ENCODE measurements at places on chromosomes 1 and 21.

- no peak for DNase-seq
Observed at GRCh38 chr1:29838738-29839320, 602.5 kb downstream of the PTPRU start.

- no peak for DNase-seq
Observed at GRCh38 chr1:53316766-53317581, 10.9 kb downstream of the LRP8 start.

DNA sequence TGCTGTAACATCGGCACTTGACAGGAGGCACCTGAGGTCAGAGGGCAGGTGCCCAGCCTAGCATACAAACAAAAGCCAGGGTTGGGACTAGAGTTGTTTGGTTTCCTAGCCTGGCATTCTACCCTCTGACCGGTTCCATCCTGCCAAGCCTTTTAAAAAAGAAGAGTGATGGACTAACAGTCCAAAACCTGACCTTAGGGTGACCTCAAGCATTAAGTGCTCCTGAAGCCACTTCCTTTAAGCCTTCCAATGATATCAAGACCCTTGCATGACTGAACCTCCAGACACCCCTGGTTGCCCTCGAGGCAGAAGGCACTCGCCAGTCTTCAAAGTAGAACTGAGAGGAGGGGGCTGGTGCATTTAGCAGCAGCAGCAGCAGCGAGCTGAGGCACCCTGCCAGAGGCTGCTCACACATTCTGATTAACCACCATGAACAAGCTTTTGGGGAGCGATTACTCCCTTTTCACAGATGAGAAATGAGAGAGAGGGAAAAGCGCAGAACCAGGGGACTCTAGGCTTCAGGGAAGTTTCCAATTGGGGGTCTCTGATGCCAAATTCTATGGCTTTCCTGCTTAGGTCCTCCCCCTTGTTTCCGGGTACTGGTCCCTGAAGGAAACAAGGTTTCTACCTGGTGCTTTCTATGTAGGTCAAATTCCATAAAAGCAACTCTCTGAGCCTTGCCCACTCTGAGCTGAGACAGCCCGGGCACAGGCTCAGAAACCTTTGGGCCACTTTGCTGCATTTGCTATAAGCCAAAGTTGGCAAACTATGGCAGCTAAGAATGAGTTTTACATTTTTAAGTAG is 9.2 kb downstream of the SLC2A1 start:
- no peak for DNase-seq

DNA sequence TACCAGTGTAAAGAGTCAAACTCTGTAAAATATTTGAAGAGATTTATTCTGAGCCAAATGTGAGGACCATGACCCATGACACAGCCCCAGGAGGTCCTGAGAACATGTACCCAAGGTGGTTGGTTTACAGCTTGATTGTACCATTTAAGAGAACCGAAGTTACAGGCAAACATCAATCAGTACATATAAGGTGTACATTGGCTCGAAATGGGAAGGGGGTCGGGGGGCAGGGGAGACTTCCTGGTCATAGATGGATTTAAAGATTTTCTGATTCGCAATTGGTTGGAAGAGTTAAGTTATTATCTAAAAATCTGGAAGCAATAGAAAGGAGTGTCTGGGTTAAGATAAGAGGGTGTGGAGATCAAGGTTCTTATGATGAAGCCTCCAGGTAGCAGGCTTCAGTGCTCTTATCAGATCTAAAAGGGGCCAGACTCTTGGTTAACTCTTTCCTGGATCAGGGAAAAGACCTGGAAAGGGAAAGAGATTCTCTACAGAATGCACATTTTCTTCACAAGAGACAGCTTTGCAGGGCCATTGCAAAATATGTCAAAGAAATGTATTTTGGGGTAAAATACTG is 47.5 kb upstream of the NTPCR start:
- DNase-seq = no peak

- no peak for DNase-seq
Observed at GRCh38 chr21:32886339-32886738, 114.8 kb upstream of the PAXBP1 start.

DNA sequence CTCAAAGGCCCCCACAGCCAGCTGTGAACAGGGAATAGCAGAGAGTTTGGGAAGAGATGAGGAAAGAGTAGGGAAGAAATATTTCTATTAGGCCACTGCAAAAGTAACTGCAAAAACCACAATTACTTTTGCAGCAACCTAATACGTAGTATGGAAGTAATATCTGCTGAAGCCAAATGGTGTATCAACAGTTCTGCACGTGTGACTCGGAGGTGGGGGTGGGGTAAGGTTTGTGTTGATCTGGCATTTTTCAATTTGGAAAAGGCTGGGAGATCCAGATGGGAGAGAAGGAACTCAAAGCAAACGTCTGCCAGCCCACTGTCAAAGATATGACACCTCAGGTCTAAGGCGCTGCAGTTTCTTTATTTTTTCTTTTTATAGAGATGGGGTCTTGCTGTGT is 11.1 kb upstream of the ZNF436 start:
- DNase-seq = no peak

GRCh38 chr1:63276624-63277023 is 45.7 kb upstream of the FOXD3 start:
- no peak for DNase-seq
